ENCODE measurements at places on chromosomes 2 and 18. TPM values are rescaled to one million over a fixed set of nuclear protein-coding genes. Genes with fewer than 3 reads are reported as not detected.

DNA sequence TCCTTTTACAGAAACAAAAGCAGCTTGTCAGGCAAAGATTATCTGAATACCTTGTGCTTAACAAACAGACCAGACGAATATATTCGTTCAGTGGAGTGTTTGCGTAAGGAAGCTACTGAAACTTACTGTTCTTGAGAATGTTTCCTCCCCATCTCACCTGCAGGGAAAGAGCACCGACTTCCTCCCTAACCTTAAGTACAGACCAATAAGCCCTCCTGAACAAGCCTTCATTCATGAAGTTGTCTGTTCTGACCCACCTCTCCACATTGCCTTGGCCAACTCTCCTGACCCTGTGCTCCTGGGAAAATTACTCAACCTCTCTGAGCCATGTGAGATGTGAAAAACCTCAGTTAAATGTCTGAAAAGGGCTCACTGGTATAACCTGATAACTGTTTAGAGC, 35.2 kb downstream of the STK39 start:
- no peak for DNase-seq

DNA sequence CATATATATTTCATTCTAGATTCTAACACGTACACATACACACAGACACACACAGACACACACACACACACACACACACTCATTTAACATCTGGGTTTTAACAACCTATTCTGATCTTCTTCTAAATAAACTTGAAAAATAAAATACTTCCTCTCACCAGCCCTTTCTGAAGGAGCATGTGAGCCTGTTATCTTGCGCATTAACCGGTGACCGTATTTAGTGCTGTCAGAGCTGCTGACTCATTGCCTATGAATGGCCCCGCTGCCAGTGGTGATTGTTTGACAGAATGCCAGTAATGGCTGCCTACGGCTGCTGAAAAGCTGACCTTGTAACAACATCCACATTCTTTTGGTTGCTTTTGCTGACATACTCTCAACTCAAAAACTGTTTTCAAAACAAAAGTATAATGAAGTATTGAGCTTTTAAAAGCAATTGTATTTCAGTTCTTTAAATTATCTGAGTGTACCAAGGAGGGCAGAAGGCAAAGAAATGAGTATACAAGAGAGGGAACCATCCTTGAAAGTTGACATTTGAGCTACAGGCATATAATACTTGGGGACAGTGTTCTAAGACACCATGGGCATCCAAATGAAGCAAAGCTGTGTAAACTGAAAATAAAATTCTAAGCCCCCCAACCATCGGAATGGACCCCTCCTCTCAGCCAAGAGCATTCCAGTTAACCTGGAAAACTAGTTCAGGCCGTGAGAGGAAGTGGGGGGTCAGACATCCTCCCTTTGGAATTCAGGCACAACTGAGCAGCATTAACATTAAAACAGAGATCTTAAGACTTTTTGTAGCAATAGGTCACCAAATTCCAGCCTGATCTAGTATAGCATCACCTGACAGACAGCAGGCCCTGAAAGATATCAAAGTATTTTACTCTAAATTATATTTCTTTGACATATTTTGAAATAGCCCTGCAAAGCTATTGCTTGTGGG, 50.2 kb upstream of the DTNA start:
- DNase-seq: peak; percentile 65

DNA sequence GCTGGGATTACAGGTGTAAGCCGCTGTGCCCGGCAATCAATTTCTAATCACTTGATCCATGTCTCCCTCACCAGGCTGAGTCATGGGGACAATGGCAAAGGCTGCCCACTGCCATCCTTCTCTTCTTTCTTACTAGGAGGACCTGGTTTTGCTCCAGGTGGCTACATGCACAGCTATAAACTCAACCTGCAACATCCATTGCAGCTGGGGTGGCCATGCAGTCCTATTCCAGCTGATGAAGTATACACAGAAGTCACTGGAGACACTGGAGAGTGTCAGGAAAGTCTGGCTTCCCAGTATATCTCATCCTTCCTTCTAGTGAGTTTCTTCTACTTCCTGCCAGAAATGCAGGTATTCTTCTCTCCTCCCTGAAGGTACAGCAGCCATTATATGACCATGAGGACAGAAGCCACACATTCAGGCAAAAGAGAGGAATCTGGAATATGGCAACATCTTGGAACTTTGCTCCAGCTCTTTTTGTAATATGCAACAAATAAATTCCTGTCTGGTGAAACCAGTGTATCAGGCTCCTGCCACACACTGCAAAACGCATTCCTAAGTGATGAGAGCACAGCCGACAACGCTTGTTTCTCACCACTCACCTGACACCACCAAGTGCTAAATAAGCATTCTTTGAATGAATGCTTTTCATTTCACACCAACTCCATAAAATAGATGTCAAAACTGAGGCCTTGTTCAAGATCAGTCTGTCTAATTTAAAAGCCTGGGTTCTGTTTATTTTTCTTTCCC, 32.3 kb downstream of the SCTR start:
- DNase-seq: no peak

GRCh38 chr2:232655392-232655791, 22.0 kb downstream of the EFHD1 start:
- peak; percentile 74 for DNase-seq

GRCh38 chr2:111191877-111192276, 71.2 kb downstream of the BCL2L11 start:
- no peak for DNase-seq

- DNase-seq: no peak
Measured at GRCh38 chr2:201255408-201256033, 4.8 kb upstream of the CASP8 start.

GRCh38 chr18:50096766-50097435, 98.0 kb downstream of the MYO5B start:
- DNase-seq: no peak

- no peak for DNase-seq
Measured at GRCh38 chr2:66661253-66662173, 226.6 kb downstream of the MEIS1 start.

GRCh38 chr2:191597186-191597751, 80.7 kb upstream of the NABP1 start:
- DNase-seq: no peak

- DNase-seq: no peak
Measured at GRCh38 chr2:192960945-192961344, 766.2 kb upstream of the TMEFF2 start.

- DNase-seq: no peak
Measured at GRCh38 chr2:107592280-107592624, 234.4 kb upstream of the RGPD4 start.

DNA sequence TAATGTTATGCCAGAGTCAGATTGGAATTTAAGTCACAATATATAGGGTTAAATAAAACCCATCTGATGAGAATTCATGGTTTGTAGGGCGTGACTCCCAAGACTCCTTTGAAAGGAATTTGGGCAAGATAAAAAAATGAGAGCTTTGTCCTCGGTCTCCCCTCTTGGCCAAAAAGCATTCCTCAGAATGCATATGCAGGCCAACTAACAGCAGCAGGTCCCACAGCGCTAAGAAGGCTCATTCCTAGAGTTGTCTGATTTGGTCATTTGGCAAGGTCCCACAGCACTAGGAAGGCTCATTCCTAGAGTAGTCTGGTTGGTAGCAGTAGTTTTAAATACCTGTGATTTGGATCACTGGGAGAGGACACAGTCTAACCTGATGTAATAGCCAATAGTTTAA, 106.3 kb upstream of the B3GNT2 start:
- no peak for DNase-seq

- no peak for DNase-seq
Measured at GRCh38 chr2:62287899-62288880, 92.3 kb downstream of the B3GNT2 start.

The STARD6 gene
- total RNA-seq: not detected

The DSC1 gene
- total RNA-seq: not detected

Data from left lobe of liver (tissue), 2 donors.